ENCODE measurements at places on chromosomes 2 and 18.

DNA sequence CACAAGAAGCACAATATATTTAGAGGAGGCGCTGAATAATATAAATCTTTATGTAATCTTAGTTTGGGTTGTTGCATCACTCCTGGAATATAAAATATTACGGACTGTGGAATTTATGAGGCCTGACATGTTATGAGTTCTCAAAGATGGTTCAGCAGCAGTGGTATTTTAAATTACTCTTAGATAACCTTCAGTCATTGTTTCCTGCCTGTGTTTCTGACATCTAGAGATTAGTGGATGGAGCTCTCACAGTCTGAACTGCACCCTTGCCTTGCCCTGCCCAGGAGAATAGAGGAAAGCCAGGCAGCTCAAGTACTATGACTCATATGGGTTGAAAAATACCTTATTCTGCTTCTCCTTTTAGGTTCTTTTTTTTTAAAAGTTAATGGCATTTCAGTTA is 70.0 kb downstream of the ACSL3 start:
- no peak for DNase-seq

DNA sequence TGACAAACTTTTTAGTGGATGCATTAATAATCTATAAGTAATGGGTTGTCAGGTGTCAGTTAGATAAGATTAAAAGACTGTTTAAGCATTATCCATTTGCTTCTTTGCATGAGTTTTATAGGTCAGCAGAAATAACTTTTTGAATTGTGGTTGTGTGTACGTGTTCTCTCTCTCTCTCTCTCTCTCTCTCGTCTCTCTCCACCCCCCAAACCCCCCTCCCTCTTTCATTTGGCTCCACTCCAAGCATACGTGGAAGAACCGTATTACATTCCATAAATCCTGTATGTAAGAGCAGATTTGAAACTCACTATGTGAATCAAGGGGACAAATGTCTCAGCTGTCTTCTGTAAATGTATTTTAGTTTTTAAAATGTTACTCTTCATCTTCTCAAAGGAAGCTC is 120.2 kb downstream of the MEIS1 start:
- no peak for DNase-seq

DNA sequence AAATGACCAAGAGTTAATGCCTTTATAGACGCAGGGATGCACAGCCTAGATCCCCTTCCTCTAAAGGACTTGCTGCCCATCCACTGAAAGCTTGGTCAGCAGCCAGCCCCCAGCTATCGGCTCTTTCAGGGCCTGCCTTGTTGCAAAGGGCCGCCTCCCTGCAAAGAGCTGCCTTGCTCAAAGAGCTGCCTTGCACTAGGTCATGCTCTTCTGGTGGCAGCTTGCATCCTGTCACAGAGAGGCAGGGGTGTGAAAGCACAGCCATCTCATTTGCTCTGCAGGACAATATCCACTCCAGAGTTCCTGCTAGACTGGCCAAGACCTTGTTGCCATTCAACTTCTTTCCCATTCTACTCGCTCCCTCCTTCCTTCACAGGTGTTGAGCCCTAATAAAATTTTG is 137.1 kb downstream of the MCFD2 start:
- no peak for DNase-seq

DNA sequence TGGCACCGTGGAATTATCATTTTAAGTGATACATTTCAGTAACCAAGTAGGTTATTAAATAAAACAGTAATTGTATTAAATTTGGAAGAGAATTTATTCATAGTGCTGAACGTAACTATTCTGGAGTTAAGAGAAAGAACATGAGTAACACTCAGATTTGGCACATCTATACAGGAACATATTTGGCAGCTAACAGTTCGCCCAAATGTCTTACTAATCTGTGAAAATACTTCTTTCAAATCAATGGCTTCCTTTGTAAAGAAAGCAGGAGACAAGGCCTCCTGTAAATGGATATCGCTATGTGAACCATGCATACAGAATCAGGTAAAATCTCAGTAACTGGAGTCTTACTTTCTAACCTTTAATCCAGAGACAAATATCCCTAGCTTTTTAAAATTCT is 64.4 kb downstream of the ZNF516 start:
- no peak for DNase-seq

- DNase-seq, result peak; percentile 15
Observed at GRCh38 chr2:241217320-241218031, 29.0 kb downstream of the ANO7 start.

GRCh38 chr2:197937814-197938213 is 133.4 kb downstream of the PLCL1 start:
- DNase-seq, result no peak

GRCh38 chr2:102037681-102038080 is 45.9 kb downstream of the IL1R2 start:
- no peak for DNase-seq

DNA sequence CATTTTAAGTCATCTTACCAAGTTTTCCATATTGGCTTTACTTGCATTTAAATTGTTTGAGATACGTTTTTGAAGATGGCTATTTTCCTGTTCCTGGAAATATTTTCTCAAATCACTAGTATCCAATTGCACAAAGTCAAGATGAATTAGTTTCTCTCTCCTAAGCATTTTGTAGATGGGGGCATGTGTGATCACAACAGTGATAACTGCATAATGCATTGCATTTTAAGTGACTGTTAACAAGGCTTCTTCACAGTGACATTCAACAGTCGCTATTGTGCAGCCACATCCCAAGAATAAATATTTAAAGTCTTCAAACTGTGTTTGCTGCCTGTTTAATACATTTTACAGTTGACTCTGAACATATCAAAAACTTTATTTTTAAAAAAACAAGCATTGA is 694.2 kb upstream of the CDH7 start:
- DNase-seq, result no peak

- DNase-seq, result no peak
Observed at GRCh38 chr18:13570216-13570615, 156.1 kb downstream of the FAM210A start.

GRCh38 chr18:63271881-63272299 is 47.7 kb downstream of the BCL2 start:
- no peak for DNase-seq

DNA sequence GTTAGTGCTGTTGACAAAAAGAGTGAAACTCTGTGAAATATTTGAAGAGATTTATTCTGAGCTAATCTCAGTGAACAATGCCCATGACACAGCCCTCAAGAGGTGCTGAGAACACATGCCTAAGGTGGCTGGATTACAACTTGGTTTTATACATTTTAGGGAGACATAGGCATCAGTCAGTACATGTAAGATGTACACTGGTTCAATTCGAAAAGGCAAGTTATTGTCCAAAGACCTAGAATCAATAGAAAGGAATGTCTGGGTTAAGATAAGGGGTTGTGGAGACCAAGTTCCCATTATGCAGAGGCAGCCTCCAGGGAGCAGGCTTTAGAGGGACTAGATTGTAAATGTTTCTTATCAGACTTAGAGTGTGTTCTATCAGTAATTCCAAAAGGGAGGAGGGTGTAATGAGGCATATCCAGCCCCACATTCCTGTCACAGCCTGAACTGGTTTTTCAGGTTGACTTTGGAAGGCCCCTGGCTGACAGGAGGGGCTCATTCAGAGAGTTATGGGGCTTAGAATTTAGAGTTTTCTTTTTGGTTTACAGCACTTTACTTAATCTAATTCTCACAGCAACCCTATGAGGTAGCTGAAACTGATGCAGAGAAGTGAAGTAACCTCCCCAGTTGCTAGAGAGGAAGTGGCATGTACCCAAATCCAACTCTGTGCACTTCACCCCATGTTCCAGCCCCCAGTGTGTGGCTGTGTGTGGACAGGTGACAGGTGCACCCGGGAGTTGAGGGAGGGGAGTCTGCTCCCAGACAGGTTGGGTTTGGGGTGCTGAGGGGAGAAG is 28.3 kb upstream of the ASAP2 start:
- DNase-seq, result no peak

GRCh38 chr2:10774394-10774793 is 38.2 kb downstream of the PDIA6 start:
- DNase-seq, result no peak

DNA sequence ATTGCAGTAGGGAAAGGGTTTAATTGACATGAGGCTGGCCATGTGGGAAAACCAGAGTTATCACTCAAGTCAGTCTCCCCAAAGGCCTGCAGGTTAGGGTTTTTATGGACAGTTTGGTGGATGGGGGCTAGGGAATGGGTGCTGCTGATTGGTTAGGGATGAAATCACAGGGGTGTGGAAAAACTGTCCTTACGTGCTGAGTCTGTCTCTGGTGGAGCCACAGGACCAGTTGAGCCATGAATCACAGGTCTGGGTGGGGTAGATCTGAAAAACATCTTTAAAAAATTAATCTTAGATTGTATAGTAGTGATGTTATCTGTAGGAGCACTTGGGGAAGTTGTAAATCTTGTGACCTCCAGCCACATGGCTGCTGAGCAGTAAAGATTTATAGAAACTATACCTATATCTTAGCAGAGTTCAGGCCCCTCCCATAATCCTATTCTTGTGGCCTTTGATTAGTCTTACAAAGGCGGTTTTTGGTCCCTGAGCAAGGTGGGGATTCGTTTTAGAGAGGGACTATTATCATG is 139.6 kb downstream of the COMMD1 start:
- no peak for DNase-seq

DNA sequence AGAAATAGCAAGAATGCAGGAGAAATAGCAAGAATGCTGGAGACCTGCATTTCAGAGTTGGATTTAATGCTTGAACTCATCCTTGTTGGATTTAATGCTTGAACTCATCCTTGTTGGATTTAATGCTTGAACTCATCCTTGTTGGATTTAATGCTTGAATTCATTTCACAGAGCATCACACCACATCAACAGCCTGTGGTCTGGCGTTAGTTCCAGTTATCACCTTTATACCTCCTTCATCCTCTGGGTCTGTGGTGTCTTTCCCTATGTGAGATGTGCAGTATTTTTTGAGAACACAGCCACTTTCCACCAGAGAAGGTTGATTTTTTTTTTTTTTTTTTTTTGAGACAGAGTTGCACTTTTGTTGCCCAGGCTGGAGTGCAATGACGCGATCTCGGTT is 546.4 kb upstream of the SOX11 start:
- no peak for DNase-seq

DNA sequence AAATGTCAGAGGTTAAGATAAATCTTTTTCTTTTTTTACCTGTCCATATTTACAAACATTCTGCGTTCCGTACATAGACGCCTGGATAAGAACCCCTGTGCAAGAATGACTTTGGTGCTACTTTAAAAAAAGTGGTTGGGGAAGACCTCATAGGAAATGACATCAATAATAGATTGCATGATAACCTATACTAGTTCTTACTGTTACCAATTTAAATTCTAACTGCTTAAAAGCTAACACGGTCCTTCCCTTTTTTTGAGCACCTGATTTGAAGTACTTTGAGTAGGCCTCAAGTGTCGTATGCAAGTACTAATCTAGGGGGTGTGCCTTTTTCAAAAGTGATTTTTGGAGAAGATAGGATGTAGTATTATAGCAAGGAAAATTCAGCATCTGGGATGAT is 2.1 kb downstream of the SLC39A10 start:
- DNase-seq, result no peak

DNA sequence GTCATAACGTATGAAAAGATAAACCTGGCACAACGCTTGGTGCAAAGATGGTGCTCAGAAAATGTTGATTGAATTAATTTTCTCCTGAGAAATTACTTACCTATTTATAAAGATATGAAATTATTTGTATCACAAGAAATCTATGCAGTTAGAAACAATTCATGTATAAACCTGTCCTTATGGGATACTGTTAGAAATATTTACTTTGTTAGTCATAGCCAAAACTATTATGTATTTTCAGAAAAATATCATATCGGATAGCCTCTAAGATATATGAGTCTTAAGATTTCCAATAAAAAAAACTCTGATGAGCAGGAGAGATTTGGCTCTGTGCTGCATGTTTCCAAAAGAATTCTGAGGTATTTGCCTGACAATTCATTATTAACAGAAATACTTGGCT is 880.7 kb downstream of the LRRTM4 start:
- DNase-seq, result no peak

DNA sequence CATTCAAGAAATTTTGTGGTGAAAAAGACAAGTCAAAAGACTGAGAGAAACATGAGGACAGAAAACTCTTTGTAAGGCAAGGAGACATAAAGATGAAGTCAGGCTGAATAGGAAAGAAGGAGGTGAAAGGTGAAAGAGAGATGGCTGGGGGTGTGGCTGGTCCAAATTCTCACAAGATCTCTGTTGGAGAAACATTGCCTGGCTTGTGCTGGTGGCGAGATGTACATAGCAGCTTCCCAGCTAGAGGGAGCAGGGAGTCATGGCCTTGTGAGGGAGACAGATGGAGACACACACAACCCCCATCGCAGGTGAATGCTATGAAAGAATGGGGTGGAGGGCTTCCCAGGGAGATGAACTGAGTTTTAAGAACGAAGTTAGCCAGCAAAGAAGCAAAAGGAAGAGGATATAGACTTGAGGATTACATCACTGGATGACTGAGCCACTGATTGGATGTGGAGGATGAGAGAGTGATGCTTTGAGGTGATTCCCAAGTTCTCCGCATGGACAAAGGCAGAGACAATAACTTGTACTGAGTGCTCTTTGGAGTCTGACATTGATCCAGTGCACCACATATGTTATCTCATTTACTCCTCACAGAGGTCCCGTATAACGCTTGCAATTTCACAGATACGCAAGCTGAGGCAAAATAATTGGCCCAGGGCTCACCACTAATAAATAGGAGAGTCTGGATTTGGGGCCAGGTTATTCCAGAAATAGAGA is 3.7 kb upstream of the EMX1 start:
- DNase-seq, result no peak

DNA sequence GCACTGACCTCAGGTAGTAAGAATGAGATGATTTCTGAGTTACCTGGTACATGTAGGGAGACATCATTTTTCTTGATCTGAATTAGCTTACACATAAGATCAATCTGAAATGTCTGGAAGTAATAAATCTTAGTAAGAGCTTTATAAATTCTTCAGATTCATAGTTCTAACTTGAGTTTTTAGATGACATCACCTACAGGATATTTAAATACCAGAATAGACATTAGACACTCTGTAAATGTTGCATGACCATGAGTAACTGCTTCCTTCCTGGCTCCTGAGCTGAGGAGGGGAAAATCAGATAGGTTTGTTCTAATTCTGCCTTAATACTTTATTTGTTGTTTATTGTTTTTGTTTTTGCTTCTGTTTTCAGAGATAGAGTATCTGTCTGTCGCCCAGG is 181.8 kb downstream of the PHLPP1 start:
- DNase-seq, result no peak
